NCI-H460 (cell line): ENCODE measurements at places on chromosomes 12 and 14.

DNA sequence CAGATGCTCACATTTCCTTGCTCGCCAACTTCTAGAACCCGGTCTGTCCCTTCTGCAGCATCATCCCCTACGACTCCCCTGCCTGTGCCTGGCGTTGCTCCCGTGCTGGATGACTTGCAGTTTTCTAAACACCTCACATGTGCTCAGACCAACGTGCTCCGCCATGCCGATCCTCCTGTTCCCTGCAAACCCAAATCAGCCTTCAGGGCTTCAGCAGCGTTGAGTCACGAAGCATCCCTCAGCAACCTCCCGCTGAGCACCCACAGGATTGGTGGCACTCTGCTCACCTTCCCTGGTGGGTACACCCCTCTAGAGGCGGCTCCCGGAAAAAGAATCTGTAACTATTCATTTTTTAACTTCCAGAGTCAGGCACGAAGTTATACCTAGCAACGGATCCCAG lies 2.8 kb upstream of the PIWIL1 start:
- DNase-seq = no peak

DNA sequence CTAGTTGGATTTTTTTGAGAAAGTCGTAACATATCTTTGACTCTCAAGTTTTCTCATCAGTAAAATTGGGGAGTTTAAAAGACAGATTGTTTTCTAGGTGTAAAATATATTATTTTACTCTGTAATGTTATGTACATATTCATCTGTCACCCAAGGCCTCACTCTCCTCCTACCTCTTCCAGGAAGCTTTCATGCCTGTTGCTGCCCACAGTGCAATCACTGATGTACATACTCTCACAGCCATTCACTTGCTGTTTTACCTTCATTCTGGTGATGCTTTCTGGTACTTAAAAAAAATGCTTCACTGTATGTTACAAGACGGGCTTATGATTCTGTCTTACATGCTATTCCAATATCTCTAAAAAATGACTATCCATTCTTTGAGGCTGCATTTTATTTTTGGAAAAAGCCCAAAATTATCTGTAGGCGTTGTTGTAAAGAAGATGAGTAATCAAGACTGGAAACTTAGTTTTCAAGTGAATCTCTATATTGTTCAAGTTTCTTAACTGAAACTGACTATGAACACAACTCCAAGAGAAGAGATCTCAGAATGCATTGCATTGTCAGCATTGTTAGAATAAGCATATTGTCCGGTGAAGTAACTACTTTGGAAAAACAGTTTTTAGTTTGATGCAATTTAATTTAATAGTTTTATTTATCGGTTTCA lies 82.5 kb downstream of the LMO3 start:
- no peak for DNase-seq

GRCh38 chr12:38690646-38691045 lies 214.7 kb downstream of the CPNE8 start:
- no peak for DNase-seq

DNA sequence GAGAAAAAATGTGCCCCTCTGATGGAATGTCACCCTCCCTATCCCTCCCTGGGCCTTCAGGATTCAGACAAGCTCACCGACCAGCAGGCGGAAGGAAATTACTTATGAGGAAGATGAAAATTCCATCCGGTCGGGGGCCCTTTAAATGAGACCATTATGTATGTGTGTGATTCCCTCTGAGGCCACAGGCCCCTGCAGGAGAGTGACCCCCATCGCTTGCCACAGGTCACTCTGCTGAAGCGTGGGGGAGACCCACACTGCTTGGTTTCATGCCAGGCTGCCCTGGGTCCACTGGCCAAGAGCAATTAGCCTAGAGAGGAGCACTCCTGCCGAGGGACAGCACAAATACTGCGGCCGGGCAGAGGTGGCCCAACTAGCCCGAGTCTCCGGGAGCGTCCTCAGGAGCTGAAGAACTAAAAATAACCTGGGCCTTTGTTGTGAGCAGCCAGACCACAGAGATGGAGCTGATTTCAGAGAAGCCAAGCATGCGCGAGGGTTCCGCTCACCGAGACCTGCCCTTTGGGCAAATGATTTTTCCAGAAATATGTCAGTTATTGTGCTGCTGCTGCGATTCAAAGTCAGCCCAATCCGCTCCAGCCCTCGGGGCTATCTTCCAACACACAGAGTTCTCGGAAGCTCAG lies 276.4 kb downstream of the DPF3 start:
- no peak for DNase-seq

DNA sequence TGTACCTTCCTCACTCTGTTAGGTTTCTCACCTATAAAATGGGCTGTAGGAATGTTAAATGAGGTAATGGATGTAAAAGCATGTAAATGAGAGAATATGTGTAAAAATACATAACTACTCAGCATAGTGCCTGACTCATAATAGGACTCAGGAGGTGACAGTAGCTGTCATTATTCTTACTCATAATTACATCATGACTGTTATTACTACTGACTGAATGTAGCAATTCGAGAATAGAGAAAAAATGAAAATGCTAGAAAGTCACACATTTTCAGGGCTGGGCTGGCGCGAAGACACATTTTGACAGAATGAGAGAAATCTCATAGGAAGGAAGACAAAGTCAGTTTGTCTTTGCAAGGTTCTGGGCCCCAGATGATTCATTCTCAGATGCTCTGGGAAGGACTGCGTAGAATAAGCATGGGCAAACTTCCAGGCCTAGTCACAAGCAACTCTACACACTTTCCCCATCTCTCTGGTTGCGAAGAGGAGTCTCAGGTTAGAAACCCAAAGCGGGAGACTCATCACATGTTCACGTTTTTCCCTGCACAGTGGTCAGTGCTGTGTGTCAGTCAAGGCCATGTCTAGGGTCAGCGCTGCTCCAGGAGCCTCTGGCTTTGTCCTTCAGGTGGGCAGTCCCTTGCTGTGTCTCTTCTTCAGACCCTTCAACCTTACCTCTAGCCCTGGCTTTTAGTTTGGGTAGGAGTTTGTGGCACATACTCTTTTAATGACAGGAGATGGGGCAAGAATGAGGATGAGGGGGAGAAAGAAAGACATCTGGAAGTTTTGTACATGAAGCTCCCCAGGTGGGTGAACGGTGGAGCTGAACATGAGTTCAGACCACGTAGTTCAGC lies 8.4 kb downstream of the GPRC5A start:
- no peak for DNase-seq

- DNase-seq = no peak
These were observed 29.5 kb upstream of the HIGD1C start for GRCh38 chr12:50922820-50923219.

DNA sequence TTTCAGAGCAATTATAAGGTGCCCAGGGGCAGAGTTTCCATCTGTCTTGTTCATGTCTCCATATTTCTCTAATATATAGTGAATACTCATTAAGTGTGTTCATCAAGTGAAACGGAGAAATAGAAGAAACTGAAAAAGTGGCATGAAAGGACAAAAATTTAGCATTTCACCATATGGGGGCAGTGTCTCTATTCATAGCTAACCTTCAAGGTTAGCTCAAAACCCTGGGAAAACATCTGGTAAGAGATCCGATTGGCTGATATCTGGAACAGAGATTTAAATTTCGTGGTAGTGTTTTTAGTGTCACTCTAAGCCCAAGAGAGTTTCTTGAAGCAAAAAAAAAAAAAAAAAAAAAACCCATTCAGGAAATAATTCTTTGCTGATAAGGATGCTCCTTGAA lies 367.5 kb downstream of the DAD1 start:
- peak; percentile 14 for DNase-seq

- no peak for DNase-seq
These were observed 341.6 kb downstream of the VRK1 start for GRCh38 chr14:97138801-97139200.

DNA sequence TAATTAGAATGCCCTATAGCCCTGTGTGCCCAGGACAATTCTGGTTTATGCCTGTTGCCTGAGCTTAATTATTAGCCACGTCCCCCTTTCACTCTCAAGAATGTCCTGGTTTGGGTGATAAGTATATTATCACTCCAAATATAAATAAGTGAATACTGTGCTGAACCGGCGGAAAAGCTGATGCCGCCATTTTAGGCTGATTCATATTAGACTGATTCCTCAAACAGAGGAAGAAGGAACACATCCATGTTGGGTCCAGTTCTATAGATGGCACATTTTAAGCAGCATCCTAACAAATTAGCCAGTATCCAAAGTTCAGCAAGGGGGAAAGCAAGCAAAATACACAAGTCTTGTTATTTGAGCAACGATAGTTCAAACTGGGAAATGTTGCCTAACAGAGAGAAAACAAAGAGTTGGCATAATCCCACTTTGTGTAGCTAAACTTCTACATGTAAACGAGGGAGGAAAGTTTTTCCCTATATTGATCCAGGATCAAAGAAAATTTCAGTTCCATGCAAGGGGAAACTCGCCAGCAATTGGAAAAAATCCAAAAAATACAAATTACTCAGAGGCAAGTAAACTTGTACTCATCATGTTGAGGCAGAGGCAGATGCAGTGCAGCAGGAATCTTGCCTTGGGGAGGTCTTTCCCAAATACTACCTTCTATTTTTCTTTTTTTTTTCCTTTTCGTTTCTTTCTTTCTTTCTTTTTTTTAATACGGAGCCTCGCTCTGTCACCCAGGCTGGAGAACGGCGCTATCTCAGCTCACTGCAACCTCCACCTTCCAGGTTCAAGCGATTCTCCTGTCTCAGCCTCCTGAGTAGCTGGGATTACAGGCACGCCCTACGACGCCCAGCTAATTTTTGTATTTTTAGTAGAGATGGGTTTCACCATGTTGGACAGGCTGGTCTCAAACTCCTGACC lies 96.2 kb downstream of the ITPR2 start:
- no peak for DNase-seq

DNA sequence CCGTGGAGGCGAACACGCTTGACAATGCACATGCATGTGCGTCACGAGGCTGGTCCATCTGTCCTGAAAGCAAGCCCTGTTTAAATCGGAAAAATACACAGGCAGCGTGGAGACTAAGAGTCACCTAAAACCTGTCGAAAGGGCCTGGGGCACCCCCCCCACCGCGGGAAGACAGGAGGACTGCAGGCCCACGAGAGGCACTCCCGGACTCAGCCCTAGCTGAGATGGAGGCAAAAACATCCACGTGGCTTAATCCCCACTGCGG lies 54.1 kb downstream of the CDC42BPB start:
- DNase-seq = no peak

GRCh38 chr12:63897931-63898330 lies 53.4 kb downstream of the SRGAP1 start:
- no peak for DNase-seq

DNA sequence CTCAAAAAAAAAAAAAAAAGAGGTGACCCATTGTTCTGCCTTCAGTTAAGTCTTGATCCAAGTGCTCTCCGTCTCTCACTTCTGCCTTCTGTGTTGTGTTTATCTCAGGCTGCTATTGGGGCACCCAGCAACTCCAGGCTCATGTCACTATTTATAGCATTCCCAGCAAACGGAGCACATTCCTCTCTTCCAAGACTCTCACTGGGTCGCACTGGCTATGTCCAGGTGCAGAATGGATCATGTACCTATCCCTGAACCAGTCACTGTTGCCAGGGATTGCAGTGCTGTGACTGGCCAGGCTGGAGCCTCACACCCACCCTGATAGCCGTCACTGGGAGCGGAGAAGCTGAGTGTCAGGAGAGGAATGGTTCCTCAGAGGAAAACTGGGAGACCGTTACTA lies 31.2 kb downstream of the RHOF start:
- no peak for DNase-seq

DNA sequence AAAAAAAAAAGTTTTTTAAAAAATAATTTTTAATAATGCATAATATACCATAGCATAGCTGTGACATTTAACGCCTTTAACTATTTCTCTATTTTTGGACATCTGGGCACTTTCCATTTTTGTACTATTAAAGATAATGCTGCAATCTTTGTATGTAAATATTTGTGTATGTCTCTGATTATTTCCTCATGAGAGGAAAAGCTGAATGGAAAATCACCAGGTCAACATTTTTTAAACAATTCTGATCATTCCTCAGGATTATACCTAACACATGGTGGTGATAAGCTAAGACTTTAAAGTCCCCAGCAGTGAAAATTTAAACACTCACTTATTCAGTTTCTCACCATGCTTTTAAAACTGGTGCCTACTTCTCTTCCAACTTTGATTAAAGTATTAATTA lies 31.3 kb upstream of the NR1H4 start:
- no peak for DNase-seq

DNA sequence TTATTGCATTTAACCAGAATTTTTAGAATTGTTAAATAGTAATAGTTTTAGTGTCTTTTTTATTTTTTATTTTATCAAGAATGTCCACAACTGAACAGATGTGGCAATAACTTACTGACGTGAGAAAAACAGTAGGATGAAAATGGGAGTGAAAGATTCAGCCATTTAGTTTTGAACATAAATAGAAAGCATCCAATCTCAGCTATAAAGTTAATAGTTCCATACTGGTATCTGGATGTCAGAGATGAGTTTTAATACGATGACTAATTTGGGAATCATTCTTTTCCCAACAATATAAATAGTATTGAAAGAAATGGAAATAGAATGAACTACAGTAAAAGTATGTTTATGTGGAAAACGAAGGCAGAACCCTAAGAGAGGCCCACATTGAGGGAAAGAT lies 159.4 kb downstream of the EPS8 start:
- no peak for DNase-seq
